ENCODE measurements at places on chromosomes 2 and 18.

DNA sequence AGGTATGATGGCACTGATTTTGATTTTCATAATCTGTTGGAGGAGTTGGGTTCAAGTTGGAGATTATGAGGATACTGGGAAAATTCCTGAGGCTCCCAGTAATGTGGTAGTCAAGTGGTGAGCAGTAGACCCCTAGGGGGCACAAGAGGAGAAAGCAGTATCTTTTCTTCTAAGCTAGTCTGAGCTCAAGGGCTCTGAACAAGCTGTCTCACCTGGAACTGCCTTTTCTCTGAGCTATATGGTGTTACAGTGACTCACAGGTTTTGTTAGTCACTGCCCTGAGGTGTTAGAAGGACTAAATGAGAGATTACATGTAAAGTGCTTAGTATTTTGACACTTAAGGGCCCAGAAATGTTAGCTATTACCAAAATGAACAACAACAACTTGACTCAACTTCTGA, 42.2 kb downstream of the CD302 start:
- DNase-seq = peak; percentile 26

- DNase-seq = no peak
Observed at GRCh38 chr18:22466608-22467395, 49.1 kb upstream of the CTAGE1 start.

DNA sequence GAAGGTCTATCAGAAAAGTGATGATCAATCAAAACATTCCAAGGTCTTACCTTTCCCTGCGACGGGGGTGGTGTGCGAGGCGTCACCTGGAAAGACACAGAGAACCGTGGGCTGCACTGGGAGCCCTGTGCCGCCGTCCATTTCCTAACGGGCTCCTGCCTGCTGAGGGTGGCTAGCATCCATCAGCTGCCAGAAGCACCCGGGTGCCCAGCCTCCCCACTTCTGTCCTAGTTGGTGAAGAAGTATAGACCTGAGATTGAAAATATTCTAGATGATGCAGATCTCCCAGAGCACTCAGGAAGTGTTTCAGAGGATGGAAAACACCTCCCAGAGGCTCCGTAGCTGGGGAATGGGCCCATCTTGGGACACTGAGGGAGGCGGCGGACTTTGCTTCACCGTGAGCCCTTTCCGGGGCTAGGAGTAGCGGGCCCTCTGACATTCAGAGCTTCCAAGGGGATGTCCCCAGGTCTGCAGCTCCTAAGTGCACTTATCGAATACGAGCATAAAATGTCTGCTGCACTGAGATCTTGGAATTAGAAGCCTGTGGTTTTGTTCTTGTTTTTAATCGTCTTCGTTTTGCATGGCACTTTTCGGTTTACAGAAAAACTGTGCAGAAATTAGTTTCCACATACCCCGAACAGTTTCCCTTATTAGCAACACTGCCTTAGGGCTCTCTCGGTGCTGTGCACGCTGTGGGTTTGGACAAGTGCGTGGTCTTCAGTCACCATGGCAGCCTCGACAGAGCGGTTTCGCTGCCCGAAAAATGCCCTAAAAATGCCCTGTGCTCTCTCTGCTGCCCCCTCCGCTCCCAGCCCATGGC, 143.5 kb downstream of the MBP start:
- no peak for DNase-seq

DNA sequence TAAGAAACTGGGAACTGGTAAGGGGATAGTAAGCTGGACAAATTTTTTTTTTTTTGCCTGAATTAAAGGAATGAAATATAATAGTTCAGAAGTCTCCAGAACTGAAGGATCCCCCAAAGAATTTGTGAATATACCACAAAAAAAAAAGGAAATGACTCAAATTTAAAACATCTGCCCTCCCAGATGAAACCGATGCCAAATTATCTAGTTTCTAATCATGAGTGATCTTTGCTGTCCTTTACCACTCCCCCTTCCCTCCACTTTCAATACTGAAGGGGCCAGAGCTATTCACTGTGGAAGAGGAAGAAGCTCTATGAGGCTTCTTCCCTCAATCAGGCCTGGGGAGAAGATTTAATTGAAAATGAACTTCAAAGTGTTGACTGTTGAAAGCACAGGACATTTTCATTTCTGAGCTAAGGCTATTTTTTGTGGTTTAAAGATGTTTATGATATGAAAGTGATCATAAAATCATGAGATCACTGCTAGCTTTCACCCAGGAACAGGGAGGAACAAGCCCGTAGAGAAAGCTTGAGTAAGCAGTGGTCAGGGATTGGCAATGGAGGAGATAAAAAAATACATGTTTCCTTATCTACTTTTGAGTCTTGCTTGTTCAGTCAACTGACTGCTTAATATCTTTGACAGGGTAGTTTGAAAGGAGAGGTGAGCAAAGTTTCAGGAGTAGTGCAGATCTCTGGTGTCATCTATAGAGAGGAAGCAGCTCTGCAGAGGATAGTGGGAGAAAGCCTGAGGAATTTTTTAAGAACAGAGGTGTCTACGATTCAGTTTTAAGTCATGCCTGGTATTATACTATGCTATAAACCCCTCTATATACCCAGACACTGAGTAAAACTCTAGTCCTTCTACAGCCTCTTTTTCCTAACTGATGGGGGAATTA, 409.5 kb upstream of the FIGN start:
- no peak for DNase-seq

- DNase-seq = no peak
Observed at GRCh38 chr2:97931118-97931857, 64.5 kb downstream of the TMEM131 start.

- DNase-seq = no peak
Observed at GRCh38 chr2:7566382-7566881, 649.2 kb downstream of the RNF144A start.

DNA sequence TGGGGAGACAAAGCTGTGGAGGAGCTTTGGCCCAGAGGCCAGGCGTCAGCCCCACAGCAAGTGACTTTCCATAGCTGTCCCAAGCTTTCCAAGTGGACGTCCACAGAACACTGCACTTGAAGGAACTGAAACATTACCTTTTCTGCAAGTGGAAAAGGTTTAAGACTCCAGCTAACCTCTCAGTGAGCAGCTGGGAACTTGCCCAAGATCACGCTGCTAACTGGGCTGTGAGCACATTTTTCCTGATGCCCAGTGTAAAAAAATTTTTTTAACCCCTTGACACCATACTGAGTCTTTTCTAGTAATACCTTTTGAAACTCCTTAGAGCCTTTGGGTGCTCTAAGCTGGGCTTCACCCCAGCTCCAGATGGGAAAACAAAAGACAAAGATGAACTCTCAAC, 256.7 kb downstream of the HAUS1 start:
- DNase-seq = no peak

- no peak for DNase-seq
Observed at GRCh38 chr18:54712758-54713157, 115.5 kb upstream of the RAB27B start.

- DNase-seq = no peak
Observed at GRCh38 chr2:171390941-171391516, 42.8 kb downstream of the METTL8 start.

DNA sequence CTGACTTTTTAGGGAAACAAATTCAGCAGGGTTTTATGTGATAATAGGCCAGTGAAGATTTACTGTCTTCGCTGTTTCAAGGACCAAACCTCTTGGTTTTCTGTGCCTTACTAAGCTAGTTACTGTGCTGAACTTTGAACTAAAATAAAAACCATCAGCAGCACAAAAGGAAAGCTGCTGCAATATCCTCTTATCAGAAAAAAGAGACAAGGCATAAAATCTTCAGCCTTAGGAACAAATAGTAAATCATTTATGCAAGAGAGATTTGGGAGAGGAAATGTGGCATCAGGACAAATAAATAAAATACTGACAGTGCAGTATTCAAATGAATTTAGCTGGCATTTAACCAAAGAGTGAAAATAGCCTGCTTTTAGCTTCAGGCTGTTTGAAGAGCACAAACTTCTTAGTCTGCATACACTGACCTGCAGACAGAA, 64.1 kb upstream of the EHBP1 start:
- no peak for DNase-seq

DNA sequence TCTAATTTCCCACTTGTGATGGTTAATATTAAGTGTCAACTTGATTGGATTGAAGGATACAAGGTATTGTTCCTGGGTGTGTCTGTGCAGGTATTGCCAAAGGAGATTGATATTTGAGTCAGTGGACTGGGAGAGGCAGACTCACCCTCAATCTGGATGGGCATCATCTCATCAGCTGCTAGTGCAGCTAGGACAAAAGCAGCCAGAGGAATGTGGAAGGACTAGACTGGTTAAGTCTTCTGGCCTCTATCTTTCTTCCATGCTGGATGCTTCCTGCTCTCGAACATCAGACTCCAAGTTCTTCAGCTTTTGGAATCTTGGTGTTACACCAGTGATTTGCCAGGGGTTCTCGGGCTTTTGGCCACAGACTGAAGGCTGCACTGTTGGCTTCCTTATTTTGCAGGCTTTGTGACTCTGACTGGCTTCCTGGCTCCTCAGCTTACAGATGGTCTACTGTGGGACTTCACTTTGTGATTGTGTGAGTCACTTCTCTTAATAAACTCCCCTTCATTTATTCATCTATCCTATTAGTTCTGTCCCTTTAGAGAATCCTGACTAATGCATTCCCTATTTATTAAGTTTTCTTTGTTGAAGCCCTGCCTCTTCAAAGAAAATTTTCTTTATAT, 1087.5 kb upstream of the NXPH2 start:
- no peak for DNase-seq

DNA sequence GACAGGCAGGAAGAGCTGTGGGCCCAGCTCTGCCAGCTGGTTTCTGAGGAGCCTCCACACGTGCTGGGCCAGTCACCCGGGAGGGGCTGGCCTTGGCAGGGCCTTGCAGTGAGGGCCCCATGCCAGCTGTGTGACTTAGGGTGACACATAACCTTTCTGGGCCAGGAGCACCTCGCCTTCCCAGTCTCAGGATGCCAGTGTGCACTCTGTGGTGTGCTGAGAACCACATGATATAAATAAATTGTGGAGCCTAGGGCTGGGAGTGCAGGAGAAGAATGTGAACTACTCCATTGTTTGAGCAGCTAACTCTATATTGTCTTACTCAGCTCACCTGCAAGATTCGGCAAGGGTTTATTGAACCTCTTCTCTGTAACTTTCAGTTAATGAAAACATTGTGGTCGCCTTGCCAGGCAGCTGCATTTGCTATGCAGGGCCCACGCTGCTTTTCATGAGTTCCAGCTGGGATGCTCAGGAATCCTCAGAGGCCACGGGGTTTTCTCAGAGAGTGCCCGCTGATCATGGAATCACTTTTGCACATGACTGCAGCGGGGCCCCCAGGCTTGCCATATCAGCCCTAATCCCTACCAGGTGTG, 222.3 kb downstream of the SH3RF3 start:
- peak; percentile 84 for DNase-seq

- peak; percentile 35 for DNase-seq
Observed at GRCh38 chr2:218448934-218449333, 30.0 kb downstream of the VIL1 start.

GRCh38 chr2:210623506-210623905, 67.1 kb downstream of the CPS1 start:
- no peak for DNase-seq

DNA sequence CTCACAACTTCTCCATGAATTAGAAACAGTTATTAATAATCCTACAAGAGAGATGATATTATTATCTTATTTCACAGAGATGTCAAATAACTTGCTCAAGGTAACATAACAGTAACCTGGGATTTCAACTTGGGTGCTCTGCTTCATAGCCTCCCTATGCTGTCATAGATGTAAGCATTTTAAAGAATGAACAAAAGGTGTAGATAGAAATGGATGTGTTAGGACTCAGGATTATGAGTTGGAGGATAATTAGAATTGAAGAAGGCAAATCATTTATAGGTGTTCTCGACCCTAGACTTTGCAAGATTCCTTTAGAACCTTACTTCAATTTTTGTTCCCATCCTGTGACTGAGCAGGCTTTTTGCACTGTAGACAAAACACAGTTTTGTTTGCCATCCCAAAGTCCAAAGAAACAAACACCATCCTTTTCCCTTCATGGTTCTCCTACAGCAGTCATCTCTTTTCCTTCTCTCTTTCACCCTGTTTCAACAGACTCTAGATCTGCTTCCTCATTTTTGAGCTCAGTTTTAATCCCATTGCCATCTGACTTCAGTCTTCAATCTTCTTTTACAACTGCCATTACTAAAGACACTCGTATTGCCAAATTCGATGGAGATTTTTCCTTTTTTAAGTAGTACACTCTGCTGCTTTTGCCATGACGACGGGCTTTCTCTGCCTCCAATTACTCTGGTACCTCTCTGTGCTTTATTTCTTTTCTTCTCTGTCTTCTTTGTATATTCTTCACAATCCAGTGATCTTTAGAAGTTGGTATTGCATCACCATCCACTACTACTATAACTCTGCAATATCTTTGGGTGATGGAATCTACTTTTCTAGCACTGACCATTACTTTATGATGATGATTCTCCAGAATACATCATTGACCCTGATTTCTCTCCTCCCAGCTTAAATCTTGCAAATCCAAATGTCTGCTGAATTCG, 4.5 kb downstream of the HNMT start:
- no peak for DNase-seq

- no peak for DNase-seq
Observed at GRCh38 chr18:55083461-55083860, 124.2 kb upstream of the CCDC68 start.
